ENCODE measurements at places on chromosomes 13 and 19.

GRCh38 chr13:21960108-21960507, 289.2 kb downstream of the FGF9 start:
- DNase-seq, result no peak

- no peak for DNase-seq
These were observed 12.9 kb downstream of the CARM1 start for GRCh38 chr19:10884274-10884673.

DNA sequence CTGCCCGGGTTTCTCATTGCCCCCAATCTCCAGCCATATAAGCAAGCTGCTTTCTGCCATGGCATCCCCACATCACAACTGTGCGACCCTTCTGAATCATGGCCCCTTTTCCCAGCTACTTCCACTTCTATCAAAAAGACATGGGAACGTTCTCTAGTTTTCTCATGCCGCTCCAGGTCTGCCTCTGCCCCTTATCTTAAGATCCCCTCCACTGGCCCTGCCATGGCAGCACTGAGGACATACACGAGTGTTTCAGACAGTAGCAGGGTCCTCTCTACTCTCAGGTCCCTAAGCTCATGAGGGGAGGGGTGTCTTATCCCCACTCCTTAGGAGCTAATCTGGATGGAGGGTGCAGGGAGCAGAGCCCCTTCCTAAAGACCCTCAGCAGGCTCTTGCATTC, 5.5 kb upstream of the AMER2 start:
- DNase-seq, result no peak

GRCh38 chr19:16678498-16678897, 17.6 kb downstream of the TMEM38A start:
- DNase-seq, result no peak

- no peak for DNase-seq
These were observed 52.9 kb downstream of the FAM124A start for GRCh38 chr13:51275101-51275500.

- no peak for DNase-seq
These were observed 206.7 kb upstream of the RFC3 start for GRCh38 chr13:33611121-33611805.

- no peak for DNase-seq
These were observed 30.1 kb upstream of the OLFM2 start for GRCh38 chr19:9966448-9966847.

- DNase-seq, result no peak
These were observed 235.6 kb upstream of the CSNK1A1L start for GRCh38 chr13:37340901-37341670.

GRCh38 chr13:91762957-91763356, 364.5 kb downstream of the GPC5 start:
- DNase-seq, result no peak

- DNase-seq, result no peak
These were observed 2.6 kb downstream of the GGN start for GRCh38 chr19:38385057-38385803.
